ENCODE measurements at places on chromosomes 11 and 22. TPM values are rescaled to one million over a fixed set of nuclear protein-coding genes. Genes with fewer than 3 reads are reported as not detected.

The PARVG gene
- 89.1 TPM for total RNA-seq

The PPM1F gene
- 15.8 TPM for total RNA-seq

The C22orf31 gene
- total RNA-seq = not detected

The MMP7 gene
- total RNA-seq = not detected

The ACAT1 gene
- total RNA-seq = 19.1 TPM

The CRYBB2 gene
- not detected for total RNA-seq

The FDX1 gene
- total RNA-seq = 12.0 TPM

The LMO2 gene
- 2.1 TPM for total RNA-seq
